ENCODE measurements at places on chromosomes 4 and X.

- DNase-seq = no peak
These were observed 1649.8 kb upstream of the PCDH10 start for GRCh38 chr4:131499141-131499873.

DNA sequence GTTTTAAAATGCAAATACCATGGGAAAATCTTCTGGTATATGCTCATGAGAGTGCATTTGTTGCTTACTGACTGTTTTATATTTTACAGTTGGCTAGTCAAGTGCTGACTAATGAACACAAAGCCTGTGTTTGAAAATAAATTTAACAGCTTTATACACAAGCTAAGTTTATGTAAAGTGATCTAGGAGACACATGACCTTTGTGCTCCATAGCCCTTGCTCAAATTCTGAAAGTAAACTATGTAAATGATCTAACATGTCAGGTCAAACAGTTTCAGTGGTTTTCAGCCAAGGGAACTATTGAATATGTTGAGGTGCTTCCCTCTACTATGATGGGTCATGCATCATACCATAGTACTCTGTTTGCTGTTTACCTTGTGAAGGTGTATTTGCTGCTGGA is 36.7 kb downstream of the DIAPH2 start:
- DNase-seq = no peak

- no peak for DNase-seq
These were observed 96.4 kb upstream of the C1GALT1C1 start for GRCh38 chrX:120726294-120726693.

- no peak for DNase-seq
These were observed 5.0 kb downstream of the TRIM75 start for GRCh38 chr4:165058666-165059065.

DNA sequence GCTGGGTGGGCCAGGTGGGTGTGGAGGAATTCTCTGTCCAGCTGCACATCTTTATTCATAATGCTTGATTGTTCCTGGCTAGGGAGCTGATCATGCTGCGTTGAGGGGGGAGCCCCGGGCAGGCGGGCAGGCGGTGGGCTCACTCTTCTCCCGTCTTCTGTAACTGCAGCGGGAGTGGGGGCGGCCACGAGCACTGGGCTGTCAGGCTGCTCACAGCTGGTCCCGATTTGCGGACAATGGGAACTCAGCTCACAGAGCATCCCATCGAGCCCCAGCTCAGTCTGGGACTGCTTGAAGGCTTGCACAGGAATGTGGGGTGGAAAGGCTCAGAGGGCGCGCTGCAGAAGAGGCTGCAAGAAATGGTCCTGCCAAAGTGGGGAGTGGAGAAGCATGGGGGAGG is 63.8 kb downstream of the EFNB1 start:
- DNase-seq = no peak

DNA sequence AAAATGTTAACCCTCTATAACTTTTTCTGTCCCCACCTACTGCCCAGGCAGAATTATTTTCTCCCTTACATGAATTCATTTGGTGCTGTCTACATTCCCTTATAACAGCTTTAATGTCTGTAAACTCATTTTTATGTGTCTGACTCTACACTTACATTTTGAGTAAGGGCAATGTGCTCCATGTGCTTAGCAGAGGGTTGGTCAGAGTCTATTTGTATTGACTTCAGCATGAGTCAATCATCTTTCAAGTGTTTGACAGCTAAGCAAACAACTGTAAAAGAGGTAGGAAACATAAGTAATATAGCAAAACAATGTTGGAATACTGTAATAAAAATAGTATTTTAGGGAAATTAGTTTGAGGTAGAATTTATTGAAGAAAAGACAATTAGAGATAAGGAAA is 6.3 kb downstream of the IL15 start:
- no peak for DNase-seq

- no peak for DNase-seq
These were observed 8.5 kb downstream of the NKX3-2 start for GRCh38 chr4:13535708-13536361.

DNA sequence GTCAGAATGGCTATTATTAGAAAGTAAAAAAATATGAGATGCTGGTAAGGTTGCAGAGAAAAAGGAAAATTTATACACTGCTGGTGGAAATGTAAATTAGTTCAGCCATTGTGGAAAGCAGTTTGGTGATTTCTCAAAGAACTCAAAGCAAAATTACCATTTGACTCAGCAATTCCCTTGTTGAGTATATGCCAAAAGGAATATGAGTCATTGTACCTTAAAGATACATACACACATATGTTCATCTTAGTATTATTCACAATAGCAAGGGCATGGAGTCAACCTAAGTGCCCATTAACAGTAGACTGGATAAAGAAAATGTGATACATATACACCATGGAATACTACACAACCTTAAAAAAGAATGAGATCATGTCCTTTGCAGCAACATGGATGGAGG is 148.2 kb downstream of the COMMD8 start:
- DNase-seq = no peak

GRCh38 chr4:62548765-62549164 is 1348.6 kb downstream of the ADGRL3 start:
- DNase-seq = no peak

DNA sequence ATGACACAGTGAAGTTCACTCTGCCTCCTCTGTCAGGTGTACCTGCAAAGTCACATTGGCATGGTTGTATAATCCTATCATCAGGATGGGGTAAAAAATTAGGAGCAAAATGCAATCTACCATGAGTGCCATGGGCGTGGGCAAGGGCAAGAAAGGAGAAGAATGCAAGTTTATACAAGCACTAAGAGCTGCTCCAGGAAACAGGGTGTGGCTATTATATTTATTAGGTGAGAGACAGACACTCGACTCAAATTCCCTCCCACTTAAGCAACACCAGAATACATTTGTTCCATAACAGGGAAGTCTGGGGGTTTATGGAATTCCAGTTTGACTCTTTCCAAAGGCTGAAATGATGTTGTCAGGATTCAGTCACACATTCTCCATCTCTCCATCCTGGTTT is 378.8 kb downstream of the BCOR start:
- DNase-seq = no peak

- no peak for DNase-seq
These were observed 2.3 kb downstream of the GBA3 start for GRCh38 chr4:22695029-22695428.

DNA sequence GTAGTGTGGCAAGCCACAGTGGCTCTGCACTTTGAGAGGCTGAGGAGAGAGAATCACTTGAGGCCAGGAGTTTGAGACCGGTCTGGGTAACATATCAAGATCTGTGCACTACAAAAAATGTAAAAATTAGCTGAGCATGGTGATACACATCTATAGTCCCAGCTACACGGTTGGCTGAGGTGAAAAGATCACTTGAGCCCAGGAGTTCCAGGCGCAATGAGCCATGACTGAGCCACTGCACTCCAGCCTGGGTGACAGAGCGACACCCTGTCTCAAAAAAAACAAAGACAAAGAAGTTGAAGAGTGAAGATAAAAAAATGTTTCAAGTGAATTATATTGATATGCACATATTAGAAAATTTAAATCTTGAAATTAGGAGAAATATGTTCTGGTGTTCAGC is 46.3 kb downstream of the SULT1B1 start:
- peak; percentile 16 for DNase-seq

- DNase-seq = no peak
These were observed 60.4 kb downstream of the PAGE2 start for GRCh38 chrX:55149242-55149641.

GRCh38 chr4:77576351-77576750 is 29.3 kb upstream of the CXCL13 start:
- DNase-seq = no peak

DNA sequence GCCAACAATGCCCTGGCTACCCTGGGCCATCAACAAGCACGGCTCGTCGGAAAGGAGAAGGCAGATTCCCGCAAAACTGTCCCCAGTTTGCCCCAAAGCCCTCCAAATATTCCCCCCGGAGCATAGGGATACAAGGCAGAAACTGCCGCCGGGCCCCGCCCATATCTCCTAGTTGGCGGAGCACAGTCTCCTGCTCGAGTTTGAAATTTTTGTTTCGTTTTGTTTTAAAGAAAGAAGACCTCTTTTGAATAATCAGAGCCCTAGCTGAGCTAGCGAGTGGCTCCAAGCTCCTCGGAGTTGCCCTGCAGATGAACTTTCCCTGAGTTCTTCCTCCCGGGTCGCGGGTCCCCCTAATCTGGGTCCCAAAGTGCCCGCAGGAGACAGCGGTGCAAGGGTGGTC is 138.1 kb upstream of the ZIC3 start:
- no peak for DNase-seq

DNA sequence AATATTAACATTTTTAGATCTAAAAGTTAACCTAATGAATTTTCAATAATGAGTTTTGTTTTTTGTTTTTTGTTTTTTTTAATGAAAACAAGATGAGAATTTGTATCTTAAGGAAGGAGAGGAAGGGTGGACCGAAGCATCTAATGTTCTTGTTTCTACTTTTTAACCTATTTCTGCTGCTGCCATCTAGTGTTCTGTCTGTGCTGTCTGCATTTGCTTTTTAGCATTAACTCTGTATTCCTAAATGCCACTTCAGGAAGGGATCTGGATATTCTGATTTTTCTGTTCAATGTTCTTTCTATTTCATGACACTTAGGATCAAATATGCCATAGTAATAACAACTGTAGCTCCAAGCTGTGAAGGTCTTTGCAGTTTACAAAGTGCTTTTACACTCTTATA is 161.7 kb downstream of the BRWD3 start:
- DNase-seq = no peak

- DNase-seq = no peak
These were observed 20.4 kb upstream of the SCD5 start for GRCh38 chr4:82818664-82819662.

DNA sequence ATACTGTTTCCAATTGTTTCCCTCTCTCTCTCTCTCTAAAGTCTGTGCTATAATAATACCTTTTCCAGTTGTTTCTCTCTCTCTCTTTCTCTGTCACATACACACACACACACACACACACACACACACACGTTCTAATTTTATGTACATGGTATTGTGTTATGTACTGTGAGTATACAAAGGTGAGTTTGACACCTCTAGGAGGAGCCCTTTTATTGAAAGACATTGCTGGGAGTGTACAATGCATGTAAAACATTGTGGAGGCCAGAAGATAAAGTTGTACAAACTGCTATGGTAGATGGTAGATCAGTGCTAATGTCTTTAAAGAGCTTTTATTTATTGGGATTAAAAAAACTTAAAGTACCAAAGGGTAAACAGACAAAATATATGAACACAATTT is 53.6 kb downstream of the BLTP1 start:
- no peak for DNase-seq

- no peak for DNase-seq
These were observed 76.9 kb downstream of the CLCN4 start for GRCh38 chrX:10233696-10234095.

- DNase-seq = no peak
These were observed 133.5 kb upstream of the MAOA start for GRCh38 chrX:43522582-43522981.

DNA sequence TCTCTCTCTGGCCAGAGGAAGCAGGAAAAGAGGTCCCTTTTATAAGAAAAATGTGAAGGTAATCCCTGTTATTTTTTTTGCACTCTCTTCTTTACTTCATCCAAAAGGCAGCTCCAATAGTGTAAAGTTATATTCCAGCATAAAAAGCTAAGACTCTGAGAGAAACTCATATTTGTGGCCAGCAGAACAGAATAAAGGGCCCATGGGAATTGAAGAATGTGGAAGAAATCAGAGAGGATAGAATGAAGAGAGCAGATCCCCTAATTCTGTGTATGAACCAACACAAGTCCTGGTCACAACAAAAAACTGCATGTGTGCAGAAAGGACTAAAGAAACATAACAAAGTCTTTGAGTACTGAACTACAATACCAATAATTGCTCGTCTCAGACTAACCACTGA is 22.3 kb downstream of the RPS6KA6 start:
- no peak for DNase-seq

DNA sequence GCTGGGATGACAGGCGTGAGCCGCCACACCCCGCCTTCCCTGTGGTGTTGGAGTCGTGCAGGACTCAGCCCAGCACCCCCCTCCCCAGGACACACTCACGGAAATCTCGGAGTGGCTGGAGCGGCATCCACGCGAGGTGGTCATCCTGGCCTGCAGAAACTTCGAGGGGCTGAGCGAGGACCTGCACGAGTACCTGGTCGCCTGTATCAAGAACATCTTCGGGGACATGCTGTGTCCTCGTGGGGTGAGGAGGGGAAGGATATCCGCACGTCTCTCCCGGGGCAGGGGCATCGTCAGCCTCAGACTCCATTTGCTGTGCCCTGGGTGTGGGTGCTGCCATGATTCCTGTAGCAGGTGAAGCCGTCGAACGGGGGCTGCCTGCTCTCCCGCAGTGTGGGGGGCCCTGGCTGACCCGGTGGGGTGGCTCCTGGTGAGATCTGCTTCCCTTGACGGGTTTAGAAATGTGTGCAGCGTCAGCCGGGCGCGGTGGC is 10.3 kb downstream of the PLCXD1 start:
- DNase-seq = no peak

DNA sequence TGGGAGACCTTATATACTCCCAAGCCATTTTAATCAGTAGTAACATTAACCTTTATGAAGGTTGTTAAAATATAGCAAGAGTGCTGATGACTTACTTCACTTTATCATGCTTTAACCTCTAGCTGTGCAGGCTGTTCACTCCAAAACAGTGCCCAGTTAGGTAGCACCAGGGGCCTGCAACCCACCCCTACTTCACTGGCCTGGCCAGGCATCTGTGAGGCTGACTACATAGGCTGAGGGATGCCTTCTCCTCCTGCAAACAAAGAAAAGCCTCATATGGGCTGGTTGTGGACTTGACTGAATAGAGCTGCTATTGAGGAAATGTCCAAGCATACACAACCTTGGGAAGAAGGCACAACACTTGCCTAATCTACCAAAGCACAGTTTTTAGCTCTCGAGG is 172.8 kb downstream of the SHROOM3 start:
- DNase-seq = no peak

- no peak for DNase-seq
These were observed 184.7 kb upstream of the FRMPD4 start for GRCh38 chrX:11953615-11954014.

GRCh38 chrX:154379569-154379951 is 465 bp downstream of the EMD start:
- DNase-seq = no peak

DNA sequence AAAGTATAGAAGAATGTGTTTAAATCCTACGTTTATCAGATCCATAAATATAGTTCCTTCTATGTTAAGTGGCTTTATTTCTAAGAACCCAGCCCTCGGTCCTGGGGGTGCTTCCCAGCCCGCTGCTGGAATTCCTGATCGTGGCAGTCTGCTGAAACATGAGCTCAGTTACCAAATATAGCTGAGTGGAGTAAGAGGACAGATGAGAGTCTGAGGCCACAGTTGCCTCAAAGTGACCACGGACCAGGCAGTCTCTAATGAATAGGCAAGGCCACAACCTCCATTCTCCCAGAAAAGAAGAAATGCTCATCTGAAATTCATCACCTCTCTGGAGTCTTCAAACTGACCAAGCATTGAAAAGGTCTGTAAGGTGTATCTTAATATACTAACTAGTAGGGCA is at the start of gene PALLD:
Gene PALLD, plus strand, starts transcription at position 219 of the 400 bp plus-strand sequence.
- no peak for DNase-seq

- no peak for DNase-seq
These were observed 93.6 kb downstream of the RBM47 start for GRCh38 chr4:40536032-40536431.

DNA sequence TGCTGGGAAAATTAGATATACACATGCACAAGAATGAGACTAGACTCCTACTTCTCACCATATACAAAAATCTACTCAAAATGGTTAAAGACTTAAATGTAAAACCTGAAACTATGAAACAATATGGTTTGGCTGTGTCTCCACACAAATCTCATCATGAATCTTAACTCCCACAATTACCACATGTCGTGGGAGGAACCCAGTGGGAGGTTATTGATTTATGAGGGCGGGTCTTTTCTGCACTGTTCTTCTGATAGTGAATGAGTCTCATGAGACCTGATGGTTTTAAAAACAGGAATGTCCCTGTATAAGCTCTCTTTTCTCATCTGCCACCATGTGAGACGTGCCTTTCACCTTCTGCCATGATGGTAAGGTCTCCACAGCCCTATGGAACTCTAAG is 48.5 kb upstream of the DDX60 start:
- DNase-seq = no peak
